ENCODE measurements at places on chromosomes 3 and 15.

- no peak for DNase-seq
These were observed 7.2 kb upstream of the GMPS start for GRCh38 chr3:155863072-155863784.

GRCh38 chr3:17535274-17535673, 207.2 kb downstream of the TBC1D5 start:
- DNase-seq = no peak

DNA sequence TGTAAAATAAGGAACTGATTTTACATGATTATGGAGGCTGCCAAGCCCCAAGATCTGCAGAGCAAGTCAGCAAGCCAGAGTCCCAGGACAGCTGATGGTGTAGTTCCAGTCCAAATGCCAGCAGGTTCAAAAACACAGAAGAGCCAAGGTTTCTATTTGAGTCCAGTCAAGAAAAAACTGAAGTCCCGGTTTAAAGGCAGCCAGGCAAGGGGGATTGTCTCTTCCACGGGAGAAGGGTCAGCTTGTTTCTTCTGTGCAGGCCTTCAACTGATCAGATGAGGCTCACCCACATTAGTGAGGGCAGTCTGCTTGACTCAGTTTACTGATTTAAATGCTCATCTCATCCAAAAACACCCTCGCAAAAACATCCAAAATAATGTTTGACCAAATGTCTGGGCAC, 246.2 kb downstream of the PLCL2 start:
- no peak for DNase-seq

GRCh38 chr3:52986938-52987337, 58.9 kb downstream of the SFMBT1 start:
- no peak for DNase-seq

GRCh38 chr3:125967156-125967555, 1.8 kb upstream of the ROPN1B start:
- no peak for DNase-seq

DNA sequence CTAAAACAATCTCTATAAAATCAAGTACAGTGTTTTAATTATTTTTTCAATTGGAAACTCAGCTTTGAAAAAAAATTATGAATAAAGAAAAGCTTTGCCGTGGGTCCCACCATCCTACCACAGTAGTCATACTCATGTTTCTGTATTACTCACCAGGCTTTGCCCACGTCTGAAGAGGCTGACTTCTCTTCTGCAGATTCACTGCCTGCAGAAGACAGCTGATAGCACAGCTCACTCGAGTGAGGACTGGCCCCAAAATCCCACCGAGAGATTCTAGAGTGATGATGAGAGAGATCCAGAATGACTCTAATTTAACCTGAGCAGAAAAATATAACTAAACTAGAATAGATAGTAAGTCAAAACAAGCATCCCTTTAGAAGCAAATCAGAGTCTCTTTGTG, 11.9 kb downstream of the C2CD4B start:
- no peak for DNase-seq

- no peak for DNase-seq
These were observed 10.1 kb downstream of the SEMA7A start for GRCh38 chr15:74423431-74424257.

- DNase-seq = no peak
These were observed 16.0 kb downstream of the SEC61A1 start for GRCh38 chr3:128068156-128068620.

DNA sequence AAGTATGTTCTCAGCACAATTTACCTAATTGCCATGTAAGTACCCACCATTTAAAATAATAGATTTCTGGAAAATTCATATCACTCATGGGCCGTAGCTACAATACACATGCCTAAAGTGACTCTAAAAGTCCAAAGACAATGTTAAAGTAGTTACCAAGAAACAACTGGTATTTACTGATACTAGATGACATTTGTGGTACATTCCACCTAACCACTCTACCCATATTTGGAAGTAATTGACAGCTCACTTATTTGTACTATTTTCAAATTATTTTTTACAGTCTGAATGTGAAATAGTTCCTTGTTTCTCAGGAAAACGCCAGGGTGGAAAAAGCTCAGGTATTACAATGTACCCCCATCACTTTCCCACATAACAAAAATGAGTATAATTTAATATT, 573.0 kb downstream of the MECOM start:
- DNase-seq = no peak

DNA sequence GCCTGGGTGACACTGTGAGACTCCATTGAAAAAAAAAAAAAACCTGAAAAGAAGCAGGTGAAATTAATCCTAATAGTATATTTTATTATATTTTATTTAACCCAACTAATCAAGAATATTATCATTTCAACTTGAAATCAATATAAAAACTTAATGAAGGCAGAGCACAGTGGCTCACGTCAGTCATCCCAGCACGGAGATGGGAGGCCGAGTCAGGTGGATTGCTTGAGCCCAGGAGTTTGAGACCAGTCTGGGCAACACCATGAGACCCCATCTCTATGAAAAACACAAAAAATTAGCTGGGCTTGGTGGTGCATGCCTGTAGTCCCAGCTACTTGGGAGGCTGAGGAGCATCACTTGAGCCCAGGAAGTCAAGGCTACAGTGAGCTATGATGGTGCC, 33.3 kb upstream of the SLC41A3 start:
- DNase-seq = no peak

Data from nucleus accumbens (tissue), 56 donors.